ENCODE measurements at places on chromosomes 12 and 14. TPM values are rescaled to one million over a fixed set of nuclear protein-coding genes. Genes with fewer than 3 reads are reported as not detected.

DNA sequence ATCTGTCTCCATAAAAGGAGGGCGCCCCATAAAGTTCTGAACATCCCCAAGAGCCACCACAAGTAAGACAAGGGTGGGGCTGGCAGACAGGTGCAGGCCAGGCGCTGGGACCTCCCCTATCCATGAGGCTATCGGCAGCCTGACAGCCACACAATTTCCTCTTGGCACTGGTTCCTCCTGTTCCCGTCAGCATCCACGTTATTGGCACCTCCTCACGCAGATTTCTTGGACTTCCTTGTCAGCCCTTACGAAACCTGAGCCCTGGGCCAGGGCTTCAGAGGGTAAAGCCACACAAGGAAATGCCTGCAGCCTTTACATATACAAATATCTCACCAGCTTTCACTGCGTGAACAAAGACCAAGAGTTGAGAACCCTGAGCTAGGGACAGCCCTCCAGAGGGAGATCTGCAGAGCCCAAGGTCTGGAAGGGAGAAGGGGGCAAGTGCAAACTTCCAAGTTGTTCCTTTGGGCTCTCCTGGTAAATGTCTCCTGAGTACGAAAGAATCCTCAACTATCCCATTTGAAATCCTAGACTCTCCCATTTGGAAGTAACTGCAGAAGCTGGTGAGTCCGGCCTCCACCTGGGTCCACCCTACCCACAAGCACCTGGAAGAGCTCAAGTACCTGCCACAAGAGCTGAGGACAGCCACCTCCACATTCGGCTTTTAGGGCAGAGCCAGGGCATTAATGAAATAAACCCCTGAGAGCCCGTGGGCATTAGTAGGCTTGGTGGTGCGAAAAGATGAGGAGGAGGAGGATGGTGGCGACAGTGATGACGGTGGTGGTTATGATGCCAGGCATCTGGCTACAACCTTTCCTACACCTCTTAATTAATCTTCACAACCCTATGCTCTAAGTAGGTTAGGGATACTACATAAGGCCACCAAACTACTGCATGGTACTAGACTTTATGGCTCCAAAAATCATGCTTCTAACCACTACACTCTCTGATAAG, 5.5 kb upstream of the TC2N start:
- peak; percentile 72 for DNase-seq

GRCh38 chr14:87756661-87757060, 236.3 kb downstream of the GALC start:
- DNase-seq, result no peak

GRCh38 chr12:29563071-29563470, 65.6 kb upstream of the OVCH1 start:
- no peak for DNase-seq

Gene ARHGEF40
- total RNA-seq, result 23.1 TPM

Gene WSCD2
- total RNA-seq, result 0.45 TPM
